ENCODE measurements at places on chromosomes 12 and 14. TPM values are rescaled to one million over a fixed set of nuclear protein-coding genes. Genes with fewer than 3 reads are reported as not detected.

DNA sequence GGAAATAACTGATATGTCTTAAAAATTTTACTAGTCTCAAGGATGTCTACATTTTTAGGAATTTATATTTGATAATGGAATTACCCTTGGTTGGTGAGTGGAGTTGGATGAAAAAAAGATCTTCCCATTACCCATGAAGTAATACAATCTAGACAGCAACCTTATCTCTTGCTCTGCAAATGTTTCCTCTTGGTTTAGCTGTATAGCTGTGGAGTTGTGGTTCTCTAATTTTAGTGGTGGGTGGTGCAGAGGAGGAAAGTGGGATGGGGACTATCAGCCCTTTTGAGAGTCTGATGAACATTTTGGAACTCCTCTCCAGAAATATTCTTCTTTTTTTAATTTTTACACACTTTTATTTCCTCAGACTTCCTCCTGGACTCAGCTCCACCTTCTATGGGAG is 17.1 kb downstream of the SPX start:
- no peak for DNase-seq

DNA sequence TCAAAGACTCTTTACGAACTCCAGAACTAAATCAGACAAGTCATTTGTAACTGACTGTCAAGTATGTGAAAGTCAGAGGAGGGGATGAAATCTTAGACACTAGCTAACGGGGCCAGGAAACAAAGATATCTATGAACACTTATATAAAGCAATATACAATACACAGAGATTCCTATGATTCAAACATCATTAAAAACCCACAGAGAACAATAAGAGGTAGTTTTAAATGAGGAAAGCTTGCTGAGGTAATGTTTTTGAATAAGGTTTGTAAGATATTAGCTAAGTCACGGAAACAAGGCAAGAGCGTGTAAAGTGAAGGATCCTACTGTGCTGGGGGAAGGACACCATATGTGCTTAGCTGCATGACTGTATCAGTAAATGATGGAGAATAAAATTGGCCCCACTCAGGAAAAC is 36.7 kb downstream of the SAV1 start:
- no peak for DNase-seq

GRCh38 chr14:88488081-88488480 is 66.7 kb downstream of the PTPN21 start:
- DNase-seq = no peak

DNA sequence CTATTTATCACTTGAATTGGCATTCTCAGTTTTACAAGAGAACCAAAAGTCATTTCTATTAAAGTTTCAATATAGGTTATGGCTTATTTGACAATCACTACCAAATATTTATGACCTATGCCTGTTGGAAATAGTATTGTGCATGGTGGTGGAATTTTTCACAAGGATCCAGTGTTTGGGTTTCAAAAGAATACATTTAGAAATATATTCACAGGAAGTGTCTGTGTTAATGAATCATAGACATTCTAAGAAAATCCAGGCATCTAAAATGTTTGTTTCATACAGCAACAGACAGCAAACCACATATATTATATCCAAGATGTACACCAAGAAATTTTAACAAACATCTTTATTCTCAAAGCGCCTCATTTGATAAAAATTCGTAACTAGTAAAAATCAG is 92.7 kb downstream of the MED13L start:
- no peak for DNase-seq

- DNase-seq = no peak
Measured at GRCh38 chr12:42936991-42937390, 347.4 kb upstream of the PRICKLE1 start.

GRCh38 chr14:80211153-80212022 is at the start of gene DIO2:
Gene DIO2, minus strand, starts transcription at chr14:80211504. Its CDS starts 32 bp downstream, at chr14:80211472.
- peak; percentile 19 for DNase-seq

GRCh38 chr12:4850857-4851380 is 58.8 kb upstream of the KCNA1 start:
- DNase-seq = no peak

- no peak for DNase-seq
Measured at GRCh38 chr12:107525719-107526554, 159.7 kb upstream of the PWP1 start.

GRCh38 chr12:88658009-88658408 is 77.7 kb upstream of the KITLG start:
- DNase-seq = no peak

GRCh38 chr12:9349888-9350885 is 142.0 kb upstream of the PZP start:
- no peak for DNase-seq

GRCh38 chr12:12228402-12228801 is 38.4 kb downstream of the LRP6 start:
- DNase-seq = no peak

GRCh38 chr14:95419569-95419968 is 96.9 kb downstream of the SYNE3 start:
- DNase-seq = no peak

- DNase-seq = no peak
Measured at GRCh38 chr12:22765421-22766130, 140.6 kb downstream of the ETNK1 start.

DNA sequence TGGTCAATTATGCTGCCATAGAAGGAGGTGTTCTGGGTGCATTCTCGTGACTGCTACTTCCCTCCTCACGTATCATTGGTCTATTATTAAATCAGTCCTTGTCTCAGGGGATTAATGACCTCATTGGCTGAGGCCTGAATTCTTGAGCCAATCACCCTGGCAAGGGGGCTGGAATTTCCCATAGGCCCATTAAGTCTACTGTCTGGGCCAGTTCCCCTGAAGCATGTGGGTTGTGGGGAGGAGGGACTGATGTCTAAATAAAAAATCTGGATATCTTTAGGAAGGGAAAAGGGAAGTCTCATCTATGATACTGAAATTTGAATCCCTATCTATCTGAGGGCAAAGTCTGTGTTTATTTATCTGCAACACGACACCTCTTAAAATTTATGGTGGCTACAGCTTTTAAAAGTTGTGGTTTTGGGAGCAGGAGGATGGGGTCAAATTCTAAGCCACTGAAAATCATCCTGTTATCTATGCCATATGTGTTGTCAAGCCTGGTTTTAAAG is 71.9 kb downstream of the DYRK2 start:
- DNase-seq = no peak

DNA sequence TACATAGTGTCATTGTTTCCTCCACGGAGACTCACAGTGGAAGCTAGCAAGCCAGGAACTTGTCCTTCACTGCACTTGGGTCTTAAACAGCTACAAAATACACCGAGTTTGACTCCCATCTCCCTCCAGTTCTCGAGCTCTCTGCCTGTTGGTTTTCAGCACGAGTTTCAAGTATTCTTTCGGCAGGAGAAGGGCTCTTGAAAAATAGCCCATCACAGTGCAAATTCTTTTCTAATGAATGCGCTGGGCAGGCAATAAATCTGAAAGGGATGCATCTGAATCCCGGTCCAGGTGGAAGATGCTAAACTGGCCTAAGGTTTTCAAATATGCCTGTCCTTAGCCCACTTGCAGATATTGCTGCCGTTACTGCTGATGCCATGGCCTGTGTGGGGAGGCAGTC is 173.9 kb downstream of the CACNA1C start:
- DNase-seq = no peak

- DNase-seq = no peak
Measured at GRCh38 chr12:88518863-88519403, 61.3 kb downstream of the KITLG start.

DNA sequence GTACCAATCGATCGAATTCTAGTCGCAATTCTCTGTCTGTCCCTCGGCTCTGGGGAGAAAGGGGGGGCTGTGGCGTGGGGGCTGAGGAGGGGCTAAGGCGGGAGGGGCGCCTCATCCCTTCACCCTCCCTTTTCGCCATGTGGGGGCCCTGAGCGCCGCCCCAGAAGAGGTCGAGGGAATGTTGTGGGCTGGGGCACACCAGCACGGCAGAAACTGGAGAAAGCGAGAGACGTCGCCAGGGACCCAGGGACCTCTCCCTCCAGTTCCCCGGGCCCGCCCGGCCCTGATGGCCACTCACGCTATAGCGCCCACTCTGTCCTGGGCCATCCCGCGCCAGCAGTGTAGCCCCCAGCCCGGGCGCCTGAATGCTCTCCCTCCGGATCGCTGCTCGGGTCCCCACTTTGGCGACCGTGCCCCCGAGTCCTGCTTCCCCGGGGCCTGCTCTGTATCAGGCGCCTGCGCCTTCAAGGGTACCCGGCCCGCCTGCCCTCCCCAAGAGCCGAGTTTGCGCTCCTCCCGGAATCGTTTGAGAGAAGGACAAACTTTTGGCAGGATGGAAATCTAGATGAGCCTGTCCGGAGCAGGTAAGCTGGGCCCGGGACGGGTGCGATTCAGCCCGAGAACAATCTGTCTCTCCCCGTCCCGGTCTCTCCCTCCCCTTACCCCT is 62.6 kb downstream of the SMUG1 start:
- DNase-seq = peak; percentile 40

- no peak for DNase-seq
Measured at GRCh38 chr14:96949594-96949993, 152.4 kb downstream of the VRK1 start.

- DNase-seq = no peak
Measured at GRCh38 chr12:20656600-20656999, 38.5 kb upstream of the SLCO1C1 start.

- no peak for DNase-seq
Measured at GRCh38 chr12:49877066-49877465, 26.6 kb downstream of the FAIM2 start.

GRCh38 chr14:58882577-58883018 is 244.8 kb downstream of the DACT1 start:
- DNase-seq = no peak

DNA sequence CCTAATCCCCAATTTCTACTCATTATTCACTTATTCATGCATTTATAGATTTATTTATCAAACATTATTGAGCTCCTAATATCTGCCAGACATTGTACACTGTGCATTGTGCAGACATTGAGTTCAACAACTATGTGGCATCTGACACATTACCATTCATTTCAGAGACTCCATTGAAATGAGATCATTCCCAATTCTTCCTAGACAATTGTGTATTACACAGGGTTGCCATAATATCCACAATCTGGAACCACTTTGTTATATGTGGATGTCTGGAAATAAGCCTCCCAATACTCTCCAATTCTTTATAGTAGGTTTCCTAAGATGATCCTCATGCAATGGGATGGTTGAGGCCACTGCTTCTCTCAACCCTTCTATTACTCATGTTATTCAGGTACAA is 165.0 kb downstream of the OTOGL start:
- DNase-seq = no peak

GRCh38 chr12:10001171-10001776 is 2.4 kb upstream of the CLEC1B start:
- no peak for DNase-seq

- DNase-seq = no peak
Measured at GRCh38 chr12:1926251-1926657, 7.8 kb upstream of the CACNA2D4 start.

DNA sequence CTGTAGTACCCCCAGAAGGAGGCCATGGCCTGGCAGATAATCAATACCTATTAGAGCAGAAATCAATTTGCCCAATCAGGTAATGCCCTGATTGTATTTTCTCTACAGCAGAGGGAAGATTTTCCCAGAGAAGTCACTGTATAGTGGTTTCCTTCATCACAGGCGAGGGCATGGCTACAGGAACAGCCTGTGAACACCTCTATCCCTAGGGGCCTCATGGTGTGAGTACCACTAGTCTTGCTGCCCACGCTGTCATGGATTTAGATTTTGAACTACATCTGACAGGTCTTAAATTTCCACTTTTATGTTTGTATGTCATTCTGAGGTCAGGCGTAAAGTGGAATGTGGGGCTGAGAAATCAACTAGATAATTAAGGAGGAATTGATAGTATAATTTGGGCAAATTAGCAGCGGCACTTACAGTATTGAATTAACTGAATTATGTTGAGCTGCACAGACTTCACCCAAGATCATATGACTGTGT is 42.4 kb upstream of the STXBP6 start:
- DNase-seq = no peak

DNA sequence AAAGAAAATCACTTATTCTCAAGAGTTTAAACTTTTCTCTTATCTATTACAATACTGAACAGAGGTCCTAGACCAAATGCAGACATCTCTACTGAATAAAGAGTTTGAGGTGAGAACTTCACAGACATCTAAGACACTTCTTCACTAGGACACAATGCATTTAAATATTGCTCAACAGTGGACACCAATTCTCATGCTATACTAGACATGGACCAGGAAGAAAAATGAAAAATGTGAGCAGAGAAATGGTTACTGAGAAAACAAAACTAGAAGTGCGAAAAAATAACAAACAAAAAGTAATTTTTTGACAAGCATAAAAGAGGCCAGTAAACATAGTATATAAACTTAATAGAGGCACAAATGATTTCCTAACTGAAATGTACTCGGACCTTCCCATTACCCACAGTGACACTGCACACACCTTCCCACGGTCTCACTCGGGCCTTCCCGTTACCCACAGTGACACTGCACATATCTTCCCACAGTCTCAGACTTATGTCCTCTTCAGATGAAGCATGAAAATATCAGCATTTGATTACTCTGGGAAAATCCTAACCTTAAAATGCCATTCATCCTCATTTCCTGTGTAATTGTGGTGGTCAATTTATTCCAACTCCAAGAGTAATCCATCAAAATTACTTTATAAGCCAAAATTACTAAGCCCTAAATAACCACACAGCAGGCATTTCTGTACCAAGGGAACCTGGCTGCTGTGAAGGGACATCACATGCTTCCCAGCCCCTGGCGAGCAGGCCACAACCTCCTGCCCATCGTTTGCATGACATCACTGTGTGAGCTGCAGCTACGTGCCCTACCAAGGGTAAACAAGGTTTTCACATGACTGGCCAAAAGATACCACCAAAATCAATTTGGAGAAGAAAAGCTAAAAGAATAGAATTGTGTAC is 6.4 kb downstream of the SLC15A4 start:
- peak; percentile 46 for DNase-seq

DNA sequence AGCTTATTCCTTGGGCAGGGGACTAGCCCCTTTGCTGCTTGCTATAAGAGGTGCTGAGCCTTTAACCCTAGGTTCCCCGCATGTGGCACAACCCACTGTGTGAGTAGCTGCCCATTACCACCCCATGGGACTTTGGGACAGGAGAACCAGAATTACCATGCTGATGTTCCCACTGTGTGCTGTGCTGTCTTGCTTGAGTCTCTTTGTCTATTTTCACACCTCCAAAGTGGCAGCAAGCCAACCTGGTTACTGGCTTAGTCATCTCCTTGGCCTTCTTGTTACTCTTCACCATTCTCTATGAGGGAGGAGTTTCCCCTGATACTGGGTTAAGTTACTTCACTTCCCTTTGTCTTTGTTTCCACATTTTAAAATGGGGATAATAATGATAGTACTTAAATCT is 73.4 kb upstream of the ETV6 start:
- DNase-seq = no peak

HOXC6 gene
- 0.14 TPM for polyA plus RNA-seq

ARG2 gene
- polyA plus RNA-seq = 15.0 TPM

VRTN gene
- polyA plus RNA-seq = 0.05 TPM

DPPA3 gene
- not detected for polyA plus RNA-seq

IAPP gene
- 1,679 TPM for polyA plus RNA-seq

Measured in pancreas (tissue), 10 donors.